Stromal cell of bone marrow (primary cell): ENCODE measurements at places on chromosomes 6 and 20.
A peak's percentile ranks its signal among the peaks of the same experiment; 100 is the strongest.

GRCh38 chr6:108364470-108364869, 69.6 kb downstream of the AFG1L start:
- DNase-seq = no peak

DNA sequence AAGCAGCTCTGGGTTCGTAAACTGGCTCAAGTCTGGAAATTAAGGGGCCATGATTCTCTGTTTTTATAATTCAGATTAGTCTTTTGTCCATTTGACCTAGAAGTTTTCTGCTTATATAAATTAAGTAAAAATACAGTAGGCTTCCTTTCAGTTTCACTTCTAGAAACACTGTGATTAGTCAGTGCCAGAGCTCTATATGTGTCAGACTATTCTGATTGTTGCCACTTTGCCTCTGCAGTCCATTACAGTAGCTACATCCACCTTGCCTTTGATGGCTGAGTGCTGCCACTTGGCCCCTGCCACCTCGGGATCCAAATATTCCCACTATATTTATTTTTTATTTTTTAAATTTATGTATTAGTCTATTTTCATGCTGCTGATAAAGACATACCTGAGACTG, 7.9 kb downstream of the ZC2HC1B start:
- DNase-seq = peak; percentile 5

DNA sequence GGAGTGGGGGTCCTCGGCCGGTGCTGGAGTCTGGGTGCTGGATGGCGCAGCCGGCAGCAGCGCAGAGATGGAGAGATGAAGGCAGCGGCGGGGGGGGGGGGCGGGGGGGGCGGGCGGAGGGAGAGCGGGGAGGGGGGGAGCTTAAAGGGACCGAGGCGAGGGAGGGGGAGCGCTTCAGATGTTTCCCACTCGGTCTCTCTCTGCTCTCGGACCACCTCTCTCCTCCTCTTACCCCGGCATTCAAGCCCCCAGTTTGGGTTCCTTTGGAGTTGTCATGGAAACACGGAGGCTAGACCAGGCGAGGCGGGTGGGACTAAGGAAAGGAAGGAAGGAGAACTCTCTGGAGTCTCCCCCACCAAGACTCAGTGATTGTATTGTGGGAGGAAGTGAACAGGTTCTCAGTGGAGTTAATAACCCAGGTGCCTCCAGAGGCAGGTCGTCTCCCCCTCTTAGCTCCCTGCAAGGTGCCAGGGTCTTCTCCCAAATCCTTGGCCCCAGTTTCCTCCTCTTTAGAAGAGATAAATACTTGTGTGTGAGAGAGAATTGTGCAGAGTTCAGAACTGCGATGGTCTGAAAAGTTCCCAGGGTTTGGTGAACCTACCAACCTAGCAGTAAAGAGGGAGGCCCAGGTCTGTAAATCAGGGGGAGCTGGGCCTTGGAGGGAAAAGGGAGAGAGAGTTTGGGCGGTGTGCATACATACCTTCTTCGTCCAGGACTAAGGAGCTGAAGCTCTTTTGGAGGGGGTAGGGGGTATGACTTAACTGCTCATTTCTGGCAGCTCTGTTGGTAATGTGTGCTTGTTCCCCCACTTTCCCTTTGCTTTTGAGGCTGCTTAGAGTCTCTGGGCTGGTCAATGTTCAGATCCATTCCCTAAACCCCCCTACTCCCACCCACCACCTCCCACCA, at the start of gene PRRT1:
PRRT1 (minus strand) TSS at position 77 of the 906 bp plus-strand sequence. CDS start 112 bp downstream, outside the sequence.
- DNase-seq = no peak

GRCh38 chr6:105389543-105389942, 13.3 kb downstream of the PREP start:
- DNase-seq = no peak

- no peak for DNase-seq
These were observed 17.9 kb upstream of the ABRACL start for GRCh38 chr6:139010674-139011073.

GRCh38 chr20:53281557-53282117, 309.5 kb downstream of the TSHZ2 start:
- no peak for DNase-seq

GRCh38 chr6:108896111-108896661, 48.0 kb downstream of the ARMC2 start:
- DNase-seq = peak; percentile 94

- DNase-seq = no peak
These were observed 104.0 kb downstream of the ISM1 start for GRCh38 chr20:13325033-13325432.

DNA sequence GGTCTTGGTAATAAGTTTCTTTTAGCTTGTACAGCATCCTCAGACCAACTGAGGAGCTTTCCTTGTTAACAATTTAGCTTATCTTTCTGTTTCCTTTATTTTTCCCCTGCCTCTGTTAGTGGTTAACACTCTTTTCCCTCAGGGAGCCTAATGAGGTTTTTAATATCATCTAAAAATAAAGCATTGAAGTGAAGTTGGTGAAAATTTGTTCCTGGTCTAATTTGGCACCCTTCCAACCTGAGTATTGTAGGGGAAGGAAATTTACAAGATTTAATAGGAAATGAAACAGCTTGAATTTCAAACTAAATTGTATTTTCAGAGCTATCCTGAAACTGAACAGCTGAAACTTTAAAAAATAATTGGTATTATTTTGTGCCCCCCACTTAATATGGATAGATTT, 28.1 kb upstream of the VAPB start:
- no peak for DNase-seq

DNA sequence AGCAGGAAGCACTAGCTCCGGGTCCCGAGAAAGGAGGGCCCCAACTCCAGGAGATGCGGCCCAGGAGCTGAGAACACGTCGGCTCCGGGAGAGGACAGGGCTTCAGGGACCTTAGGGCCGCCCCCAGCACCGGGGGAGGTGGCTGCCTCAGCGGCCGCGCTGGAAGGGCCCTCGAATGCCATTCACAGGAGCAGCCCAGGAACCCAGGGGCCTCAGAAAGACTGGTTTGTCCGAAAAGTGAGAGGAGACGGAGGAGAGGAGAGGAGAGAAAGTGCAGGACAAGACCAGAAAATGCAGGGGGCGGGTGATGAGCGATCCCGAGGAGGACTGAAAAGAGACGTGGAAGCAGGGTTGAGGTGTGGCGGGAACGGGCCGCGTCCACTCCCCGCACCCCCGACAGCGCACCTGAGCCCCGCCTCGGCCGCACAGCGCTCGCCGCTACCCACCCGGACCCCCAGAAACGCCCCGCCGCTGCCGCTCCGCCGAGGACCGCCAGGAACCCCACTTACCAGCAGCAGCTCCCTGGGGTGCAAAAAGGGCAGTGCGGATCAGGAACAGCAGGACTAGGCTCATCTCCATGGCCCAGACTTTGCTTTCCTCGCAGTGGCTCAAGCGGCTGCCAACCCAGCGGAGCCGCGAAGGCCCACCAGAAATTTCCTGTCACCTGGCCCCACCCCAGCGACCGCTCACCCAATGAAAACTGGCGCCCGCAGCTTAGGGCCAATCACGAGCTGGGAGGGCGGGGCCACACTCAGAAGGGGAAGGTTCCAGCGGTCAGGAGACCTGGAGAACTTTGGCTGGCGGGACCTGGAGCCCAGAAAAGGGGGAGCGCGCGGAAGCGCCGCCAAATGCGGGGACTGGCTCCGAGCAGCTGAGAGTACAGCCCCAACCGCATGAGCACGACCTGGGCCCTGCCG, 25.4 kb downstream of the HLA-F start:
- DNase-seq = peak; percentile 71
